Peyer's patch (tissue), 4 donors: ENCODE measurements at places on chromosomes 2 and 18. TPM values are rescaled to one million over a fixed set of nuclear protein-coding genes. Genes with fewer than 3 reads are reported as not detected.

TMEM198 gene
- total RNA-seq, result 17.6 TPM

NCKAP5 gene
- 19.3 TPM for total RNA-seq

TANC1 gene
- total RNA-seq, result 27.1 TPM

SULT1C2 gene
- total RNA-seq, result 34.5 TPM

- H3K4me3 ChIP-seq, result no peak overlapping the region
- no peaks in the 10 kb centered on the region for H3K4me1 ChIP-seq
- DNase-seq, result peak; percentile 24
- H3K27me3 ChIP-seq, result no peaks in the 10 kb centered on the region
- H3K27ac ChIP-seq, result no peak overlapping the region
These were observed 87.1 kb downstream of the PXDN start for GRCh38 chr2:1656961-1657841.

DNA sequence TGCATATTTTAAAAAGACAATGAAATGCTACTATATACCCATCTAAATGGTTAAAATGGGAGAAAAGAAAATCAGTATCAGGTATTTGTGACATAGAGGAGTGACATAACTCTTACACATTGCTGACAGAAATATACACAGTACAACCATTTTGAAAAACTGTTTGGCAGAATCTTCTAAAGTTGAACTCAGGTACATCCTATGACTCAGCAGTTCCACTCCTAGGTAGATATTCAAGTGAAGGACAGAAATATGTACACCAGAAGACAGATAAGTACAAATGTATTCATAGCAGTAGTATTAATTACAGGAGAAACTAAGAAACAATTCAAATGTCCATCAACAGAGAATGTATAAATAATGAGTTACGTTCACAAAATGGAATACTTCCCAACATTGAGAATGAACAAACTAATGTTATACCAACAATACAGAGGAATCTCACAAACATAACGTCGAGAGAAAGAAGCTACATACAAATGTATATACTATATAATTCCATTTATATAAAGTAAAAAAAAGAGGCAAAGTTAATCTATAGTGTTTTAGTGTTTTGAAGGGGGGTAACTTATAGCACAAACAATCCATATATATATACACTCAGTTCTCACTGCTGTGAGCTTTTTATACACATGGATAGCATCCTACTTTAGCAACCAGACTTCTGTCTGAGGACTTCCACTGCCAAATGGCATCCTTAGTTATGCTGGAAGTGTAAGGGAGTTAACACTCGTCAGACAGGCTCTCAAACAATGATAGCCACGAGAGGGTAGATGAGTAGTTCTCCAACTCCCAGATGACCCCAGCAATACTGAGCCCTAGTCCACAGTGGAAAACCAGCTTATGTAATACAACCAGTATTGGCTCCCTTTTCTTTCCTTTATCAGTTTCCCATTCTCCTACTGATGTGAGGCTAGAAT lies 172.5 kb downstream of the NBAS start:
- no peaks in the 10 kb centered on the region for H3K27me3 ChIP-seq
- H3K36me3 ChIP-seq, result no peaks in the 10 kb centered on the region
- no peak overlapping the region for H3K4me3 ChIP-seq
- no peak overlapping the region for H3K27ac ChIP-seq
- H3K4me1 ChIP-seq, result no peaks in the 10 kb centered on the region
- no peak for DNase-seq

GRCh38 chr2:86271248-86271647 lies 66.2 kb downstream of the REEP1 start:
- DNase-seq, result no peak
- H3K27me3 ChIP-seq, result no peaks in the 10 kb centered on the region
- H3K36me3 ChIP-seq, result no peaks in the 10 kb centered on the region

DNA sequence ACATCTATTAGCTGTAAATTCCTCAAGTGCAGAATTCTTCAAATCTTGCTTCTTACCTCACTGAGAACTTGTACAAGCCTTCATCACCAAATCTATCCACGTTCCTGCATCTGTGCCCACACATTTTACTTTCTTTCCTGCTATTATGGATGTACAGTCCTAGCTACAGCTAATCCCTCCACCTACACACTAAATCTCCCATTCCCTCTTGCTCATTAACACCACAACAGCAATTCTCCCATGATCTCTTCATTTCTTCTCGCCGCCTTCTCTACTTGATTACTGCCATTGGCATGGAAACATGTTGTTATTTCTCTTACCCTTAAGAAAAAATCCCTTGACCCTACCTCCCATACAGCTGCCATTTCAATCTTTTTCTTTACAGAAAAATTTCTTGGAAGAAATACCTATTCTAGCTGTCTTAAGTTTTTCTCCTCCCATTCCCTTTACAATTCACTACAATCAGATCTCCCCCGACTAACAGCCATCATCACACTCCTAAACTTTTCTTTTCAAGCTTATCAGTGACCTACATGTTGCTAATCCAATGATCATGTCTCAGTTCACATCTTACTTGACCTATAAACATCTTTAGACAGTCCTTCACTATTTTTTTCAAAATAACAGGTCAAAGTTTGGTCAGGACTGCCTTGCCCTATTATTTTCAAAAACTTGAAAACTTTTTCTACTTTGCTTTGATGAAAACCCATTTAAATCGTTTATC lies 41.0 kb downstream of the ROCK2 start:
- H3K36me3 ChIP-seq, result no peaks in the 10 kb centered on the region
- no peaks in the 10 kb centered on the region for H3K27me3 ChIP-seq
- no peak for DNase-seq
- H3K4me1 ChIP-seq, result no peaks in the 10 kb centered on the region
- H3K27ac ChIP-seq, result no peak overlapping the region
- H3K4me3 ChIP-seq, result no peak overlapping the region

- H3K4me1 ChIP-seq, result no peaks in the 10 kb centered on the region
- DNase-seq, result no peak
- H3K27ac ChIP-seq, result no peak overlapping the region
- no peak overlapping the region for H3K4me3 ChIP-seq
These were observed 6.9 kb downstream of the PRKD3 start for GRCh38 chr2:37317746-37318145.

DNA sequence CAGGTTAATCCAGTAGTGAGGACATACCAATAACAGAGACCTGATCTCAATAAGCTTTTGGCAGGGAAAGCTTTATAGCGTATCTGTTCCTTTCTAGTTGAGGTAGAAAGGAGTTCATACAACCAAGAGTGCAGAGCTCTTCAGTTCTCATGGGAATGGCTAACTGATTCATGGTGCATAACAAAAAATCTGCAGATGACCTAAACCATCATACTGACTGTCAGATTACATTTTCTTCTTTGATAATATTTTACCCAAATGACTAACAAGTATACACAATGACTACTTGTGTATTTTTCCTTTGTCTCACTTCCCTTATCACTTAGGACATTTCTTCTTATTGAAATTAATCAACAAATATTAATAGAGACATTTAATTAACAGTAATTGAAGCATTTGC lies 140.0 kb upstream of the SERTAD2 start:
- no peaks in the 10 kb centered on the region for H3K36me3 ChIP-seq
- H3K27me3 ChIP-seq, result no peaks in the 10 kb centered on the region
- no peaks in the 10 kb centered on the region for H3K4me1 ChIP-seq
- no peak for DNase-seq
- no peak overlapping the region for H3K27ac ChIP-seq

DNA sequence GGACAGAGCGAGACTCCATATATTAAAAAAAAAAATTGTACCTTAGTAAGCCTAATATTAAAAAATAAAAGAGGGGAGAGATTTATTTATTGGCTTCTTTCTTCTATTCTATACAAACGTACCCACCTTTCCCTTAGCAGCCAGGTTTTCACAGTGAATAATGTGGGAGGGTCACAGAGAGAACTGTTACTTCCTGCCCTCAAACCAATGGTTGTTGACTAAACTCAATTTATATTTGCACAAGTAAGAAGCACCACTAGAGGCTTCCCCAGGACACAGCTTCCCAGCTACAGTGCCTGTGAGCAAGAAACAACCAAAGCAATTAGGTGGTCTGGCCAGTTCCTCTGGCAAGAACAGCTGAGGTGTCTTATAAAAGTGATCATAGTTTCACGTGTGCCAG lies 28.9 kb upstream of the GALR1 start:
- H3K27ac ChIP-seq, result no peak overlapping the region
- H3K27me3 ChIP-seq, result no peaks in the 10 kb centered on the region
- no peaks in the 10 kb centered on the region for H3K36me3 ChIP-seq
- DNase-seq, result no peak
- H3K4me1 ChIP-seq, result no peaks in the 10 kb centered on the region

DNA sequence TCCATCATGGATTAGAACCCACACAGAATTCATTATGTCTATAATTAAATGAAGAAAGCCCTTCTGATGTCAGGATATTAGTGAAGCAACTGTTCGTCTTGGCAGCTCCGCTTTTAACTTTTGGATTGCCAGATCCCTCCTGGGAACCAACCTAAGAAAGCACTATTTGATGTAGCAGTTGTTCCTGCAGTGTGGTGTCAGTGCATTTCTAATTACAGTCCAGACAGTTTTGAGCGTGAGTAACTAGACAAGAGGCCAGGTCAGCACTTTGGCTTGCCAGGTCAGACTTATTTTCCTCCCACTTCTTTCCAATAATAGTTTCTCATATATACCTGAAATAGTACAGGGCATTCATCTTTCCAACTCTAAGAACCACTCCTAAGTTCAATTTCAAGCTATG lies 13.8 kb downstream of the NRXN1 start:
- H3K4me3 ChIP-seq, result no peak overlapping the region
- no peaks in the 10 kb centered on the region for H3K27me3 ChIP-seq
- DNase-seq, result no peak
- H3K36me3 ChIP-seq, result no peaks in the 10 kb centered on the region

DNA sequence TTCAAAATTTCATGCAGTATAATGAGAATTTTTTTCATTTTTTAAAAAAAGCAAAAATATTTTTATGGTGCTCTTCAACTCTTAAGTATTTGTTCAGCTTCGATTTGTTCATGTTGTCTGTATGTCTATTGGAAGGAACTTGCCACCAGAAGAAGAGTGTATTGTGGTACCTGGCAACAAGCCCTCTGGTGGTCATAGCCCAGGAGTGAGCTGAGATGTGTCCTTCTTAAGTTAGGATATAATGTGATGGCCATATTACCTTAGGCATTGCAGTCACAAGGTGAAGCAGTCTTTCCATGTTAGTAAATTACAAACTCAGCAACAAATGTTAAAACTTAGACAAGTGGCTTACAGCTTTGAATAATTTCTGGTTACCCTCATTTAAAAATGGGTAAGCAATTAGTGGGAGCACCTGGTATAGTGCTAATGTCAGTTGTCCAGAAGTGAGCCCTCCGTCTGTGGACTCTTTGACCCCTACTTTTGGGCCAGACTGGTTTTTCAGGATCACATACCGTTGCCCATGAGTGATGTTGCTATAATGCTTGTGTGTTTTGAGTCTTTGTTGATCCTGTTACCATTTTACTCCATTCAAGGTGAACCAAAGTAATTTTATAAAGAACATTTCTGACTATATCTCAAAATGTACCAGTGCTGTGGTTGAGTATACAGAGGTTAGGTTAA lies 57.4 kb downstream of the MYO1B start:
- no peak overlapping the region for H3K27ac ChIP-seq
- no peaks in the 10 kb centered on the region for H3K4me1 ChIP-seq
- no peaks in the 10 kb centered on the region for H3K36me3 ChIP-seq
- no peak overlapping the region for H3K4me3 ChIP-seq
- DNase-seq, result no peak

GRCh38 chr18:45526114-45526841 lies 89.0 kb upstream of the SLC14A2 start:
- no peak for DNase-seq
- no peak overlapping the region for H3K4me3 ChIP-seq
- H3K4me1 ChIP-seq, result no peaks in the 10 kb centered on the region
- no peaks in the 10 kb centered on the region for H3K36me3 ChIP-seq
- H3K27me3 ChIP-seq, result no peaks in the 10 kb centered on the region

DNA sequence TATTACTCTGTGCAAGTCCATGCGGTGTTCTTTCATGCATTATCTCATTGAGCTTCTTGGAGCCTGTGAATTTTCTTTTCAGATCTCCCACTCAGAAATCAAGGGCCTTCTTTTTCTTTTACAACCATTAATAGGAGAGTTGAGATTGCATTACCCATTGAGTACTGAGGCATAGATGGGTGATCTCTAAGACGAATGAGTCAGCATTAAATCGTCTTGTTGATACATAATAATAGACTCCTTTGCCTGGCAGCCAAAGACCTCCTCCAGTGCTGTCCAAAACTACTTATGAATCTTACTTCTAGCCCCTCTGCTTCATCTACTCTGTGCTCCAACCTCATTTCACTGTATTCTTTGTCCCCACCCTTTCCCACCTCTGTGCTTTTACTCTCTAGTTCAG lies 180.5 kb downstream of the AGPS start:
- no peak overlapping the region for H3K4me3 ChIP-seq
- H3K27ac ChIP-seq, result no peak overlapping the region
- DNase-seq, result no peak
- H3K27me3 ChIP-seq, result no peaks in the 10 kb centered on the region
- H3K36me3 ChIP-seq, result no peaks in the 10 kb centered on the region
- no peaks in the 10 kb centered on the region for H3K4me1 ChIP-seq

DNA sequence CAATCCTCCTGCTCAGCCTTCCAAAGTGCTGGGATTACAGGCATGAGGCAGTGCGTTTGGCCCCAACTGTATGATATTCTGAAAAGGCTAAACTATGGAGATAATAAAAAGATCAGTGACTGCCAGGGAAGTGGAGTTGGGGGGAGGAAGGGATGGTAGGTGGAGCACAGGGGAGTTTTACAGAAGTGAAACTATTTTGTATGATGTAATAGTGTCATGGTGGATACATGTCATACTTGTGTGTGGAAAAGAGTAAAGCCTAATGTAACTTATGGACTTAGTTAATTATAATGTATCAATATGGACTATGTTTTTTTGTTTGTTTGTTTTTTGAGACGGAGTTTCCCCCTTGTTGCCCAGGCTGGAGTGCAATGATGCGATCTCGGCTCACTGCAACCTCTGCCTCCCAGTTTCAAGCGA lies 2.9 kb upstream of the GGCX start:
- no peak overlapping the region for H3K4me3 ChIP-seq
- H3K36me3 ChIP-seq, result no peaks in the 10 kb centered on the region
- no peak overlapping the region for H3K27ac ChIP-seq
- H3K4me1 ChIP-seq, result no peaks in the 10 kb centered on the region

GRCh38 chr2:203914546-203915182 lies 21.9 kb upstream of the ICOS start:
- no peaks in the 10 kb centered on the region for H3K36me3 ChIP-seq
- DNase-seq, result no peak
- H3K4me1 ChIP-seq, result peaks cover 3% of the 10 kb centered on the region

- no peaks in the 10 kb centered on the region for H3K27me3 ChIP-seq
- no peaks in the 10 kb centered on the region for H3K4me1 ChIP-seq
- no peak overlapping the region for H3K27ac ChIP-seq
- no peaks in the 10 kb centered on the region for H3K36me3 ChIP-seq
- no peak overlapping the region for H3K4me3 ChIP-seq
These were observed 153.7 kb upstream of the FBXO11 start for GRCh38 chr2:48059975-48060374.

- no peaks in the 10 kb centered on the region for H3K36me3 ChIP-seq
- H3K27me3 ChIP-seq, result no peaks in the 10 kb centered on the region
- no peak for DNase-seq
- no peak overlapping the region for H3K27ac ChIP-seq
These were observed 54.4 kb downstream of the SH3YL1 start for GRCh38 chr2:209470-209869.
